Common myeloid progenitor, CD34-positive (primary cell): ENCODE measurements at places on chromosomes 2 and 18.
A peak's percentile ranks its signal among the peaks of the same experiment; 100 is the strongest.

GRCh38 chr18:21341141-21341540, 99.1 kb downstream of the GREB1L start:
- no peak for DNase-seq

GRCh38 chr18:47779381-47779780, 151.1 kb downstream of the SMAD2 start:
- no peak for DNase-seq

DNA sequence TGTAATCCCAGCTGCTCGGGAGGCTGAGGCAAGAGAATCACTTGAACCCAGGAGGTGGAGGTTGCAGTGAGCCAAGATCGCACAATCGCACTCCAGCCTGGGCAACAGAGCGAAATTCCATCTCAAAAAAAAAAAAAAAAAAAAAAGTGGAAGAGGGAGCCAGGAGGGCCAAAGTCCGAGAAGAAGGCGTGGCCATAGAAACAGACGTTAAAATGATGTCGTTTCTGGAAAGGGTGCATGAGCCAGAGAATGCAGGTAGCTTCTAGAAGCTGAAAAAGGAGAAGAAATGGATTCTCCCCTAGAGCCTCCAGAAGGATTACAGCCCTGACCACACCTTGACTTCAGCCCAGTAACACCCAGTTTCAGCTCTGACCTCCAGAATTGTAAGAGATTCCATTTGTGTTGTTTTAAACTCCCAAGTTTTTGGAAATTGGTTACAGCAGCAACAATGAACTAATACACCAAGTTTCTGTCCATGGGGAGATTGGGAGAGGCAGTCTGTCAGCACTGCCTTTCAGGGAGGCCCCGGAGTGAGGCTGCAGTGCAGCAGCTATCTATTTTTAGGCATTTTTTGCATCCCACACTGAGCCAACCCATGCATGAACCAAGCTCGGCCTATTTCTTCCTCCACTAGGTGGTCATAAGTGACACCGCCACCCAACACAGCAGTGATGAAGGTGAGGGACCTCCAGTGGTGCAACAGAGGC, 14.2 kb upstream of the TRAF3IP1 start:
- no peak for DNase-seq

DNA sequence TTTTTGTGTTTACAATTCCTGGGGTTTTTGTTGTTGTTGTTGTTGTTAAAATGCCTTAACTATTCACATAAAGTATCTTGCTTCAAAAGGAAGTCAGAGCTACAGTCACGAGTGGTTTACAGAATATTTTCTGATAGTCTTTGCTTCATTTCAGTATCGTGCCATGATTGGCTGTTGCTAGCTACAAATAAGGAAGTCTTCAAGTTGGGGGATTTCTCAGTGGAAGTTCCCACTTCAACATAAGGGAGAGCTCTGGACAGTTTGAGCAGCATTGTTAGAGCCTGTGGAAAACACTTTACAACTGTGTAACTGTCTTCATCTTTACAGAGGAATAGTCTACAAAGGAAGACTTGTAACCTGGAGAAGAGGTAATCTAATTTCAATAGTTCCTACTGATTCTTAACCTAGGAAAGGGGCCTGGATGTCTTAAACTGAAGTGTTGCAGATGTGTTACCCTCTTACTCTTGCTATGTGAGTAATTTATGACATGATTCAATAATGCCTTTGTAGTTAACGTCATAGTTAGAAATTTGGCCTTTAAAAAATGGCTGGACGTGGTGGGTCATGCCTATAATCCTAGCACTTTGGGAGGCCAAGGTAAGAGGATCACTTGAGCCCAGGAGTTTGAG, 23.4 kb upstream of the TANK start:
- peak; percentile 97 for DNase-seq

DNA sequence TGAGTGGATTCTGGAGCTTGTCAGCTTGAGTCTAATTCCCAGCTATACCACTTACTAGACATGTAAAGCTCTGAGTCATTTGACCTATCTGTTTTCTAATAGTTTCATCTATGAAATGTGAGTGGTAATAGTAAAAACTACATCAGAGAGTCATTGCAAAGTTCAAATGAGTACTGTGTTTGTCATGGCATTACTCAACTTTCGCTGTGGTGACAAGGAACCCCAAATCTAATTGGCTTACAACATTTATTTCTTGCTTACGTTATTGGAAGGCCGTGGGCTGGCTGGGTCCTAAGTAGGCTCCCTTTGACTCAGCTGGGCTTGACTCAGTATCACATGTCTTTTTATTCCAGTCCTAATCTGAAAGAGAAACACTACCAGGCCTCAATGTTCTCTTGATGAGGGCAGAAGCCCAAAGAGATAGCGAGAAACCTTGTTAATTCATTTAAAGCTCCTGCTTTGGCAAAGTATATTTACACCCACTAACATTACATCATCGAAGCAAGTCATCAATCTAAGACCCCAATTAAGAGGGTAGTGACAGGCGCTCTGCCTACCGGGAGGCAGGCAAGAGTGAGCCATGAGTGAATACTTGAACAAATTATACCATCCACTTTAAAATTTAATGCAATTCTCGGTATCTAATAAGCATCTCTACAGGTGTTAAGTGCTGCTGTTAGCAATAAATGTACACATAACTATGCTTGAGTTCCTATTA, 431.8 kb upstream of the SPHKAP start:
- no peak for DNase-seq

- no peak for DNase-seq
Measured at GRCh38 chr2:208186465-208186864, 3.4 kb downstream of the C2orf80 start.

- DNase-seq = peak; percentile 17
Measured at GRCh38 chr18:40159141-40160017, 1795.7 kb upstream of the PIK3C3 start.

GRCh38 chr2:119279666-119280065, 56.0 kb downstream of the STEAP3 start:
- DNase-seq = no peak

DNA sequence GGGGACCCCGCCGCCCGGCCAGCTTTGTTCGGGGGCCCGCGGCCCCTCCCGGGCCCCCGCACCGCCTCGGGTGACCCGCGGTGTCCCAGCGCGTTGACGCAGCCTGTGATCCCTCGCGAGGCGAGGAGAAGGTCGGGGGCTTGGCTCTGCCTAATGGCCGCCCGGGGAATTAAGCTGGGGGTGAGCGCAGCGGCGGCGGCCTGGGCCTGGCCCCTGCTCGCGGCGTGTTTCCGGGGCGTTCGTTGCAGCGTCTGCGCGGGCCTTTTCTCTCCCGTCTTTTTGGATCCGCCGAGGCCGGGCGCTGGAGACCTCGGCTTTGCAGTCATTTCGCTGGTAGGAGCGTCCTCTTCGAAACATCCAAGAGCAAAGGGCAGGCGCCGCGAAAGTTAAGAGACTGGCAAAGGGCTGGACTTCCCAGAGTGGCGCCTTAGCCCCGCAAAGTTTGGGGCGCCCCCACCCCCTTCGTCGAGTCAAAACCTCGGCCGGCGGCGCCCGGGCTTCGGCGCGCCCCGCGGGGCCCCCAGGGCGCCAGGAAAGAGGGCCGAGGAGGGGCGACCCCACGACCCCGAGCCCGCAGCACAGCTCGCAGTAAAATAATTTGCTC, 1.3 kb downstream of the SALL3 start:
- DNase-seq = peak; percentile 25

GRCh38 chr2:24493713-24494112, 2.7 kb downstream of the NCOA1 start:
- DNase-seq = peak; percentile 84

DNA sequence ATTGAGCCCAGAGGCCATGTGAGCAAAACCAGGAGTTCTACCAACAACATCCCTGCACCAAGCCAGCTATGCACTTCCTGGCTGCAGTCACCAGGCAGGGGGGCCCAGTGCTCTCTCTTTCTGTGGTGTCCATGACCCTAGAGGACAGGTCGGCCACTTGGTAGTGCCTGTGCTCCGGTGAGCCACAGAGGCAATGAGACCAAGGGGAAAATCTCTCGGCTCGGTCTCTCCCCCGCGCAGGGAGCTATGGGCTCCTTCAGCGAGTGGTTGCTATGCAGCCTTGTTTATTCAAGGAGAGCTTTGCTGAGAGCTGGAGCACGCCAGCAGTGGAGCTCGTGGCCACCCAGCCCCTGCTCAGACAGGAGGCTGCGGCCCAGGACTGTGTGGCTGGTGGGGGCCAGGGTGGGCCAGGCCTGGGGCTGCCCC, at the start of gene TOGARAM2:
TOGARAM2 (plus strand) TSS at position 283 of the 426 bp plus-strand sequence. CDS start 13,537 bp downstream, outside the sequence.
- no peak for DNase-seq

- no peak for DNase-seq
Measured at GRCh38 chr2:217988840-217989204, 14.0 kb downstream of the TNS1 start.

DNA sequence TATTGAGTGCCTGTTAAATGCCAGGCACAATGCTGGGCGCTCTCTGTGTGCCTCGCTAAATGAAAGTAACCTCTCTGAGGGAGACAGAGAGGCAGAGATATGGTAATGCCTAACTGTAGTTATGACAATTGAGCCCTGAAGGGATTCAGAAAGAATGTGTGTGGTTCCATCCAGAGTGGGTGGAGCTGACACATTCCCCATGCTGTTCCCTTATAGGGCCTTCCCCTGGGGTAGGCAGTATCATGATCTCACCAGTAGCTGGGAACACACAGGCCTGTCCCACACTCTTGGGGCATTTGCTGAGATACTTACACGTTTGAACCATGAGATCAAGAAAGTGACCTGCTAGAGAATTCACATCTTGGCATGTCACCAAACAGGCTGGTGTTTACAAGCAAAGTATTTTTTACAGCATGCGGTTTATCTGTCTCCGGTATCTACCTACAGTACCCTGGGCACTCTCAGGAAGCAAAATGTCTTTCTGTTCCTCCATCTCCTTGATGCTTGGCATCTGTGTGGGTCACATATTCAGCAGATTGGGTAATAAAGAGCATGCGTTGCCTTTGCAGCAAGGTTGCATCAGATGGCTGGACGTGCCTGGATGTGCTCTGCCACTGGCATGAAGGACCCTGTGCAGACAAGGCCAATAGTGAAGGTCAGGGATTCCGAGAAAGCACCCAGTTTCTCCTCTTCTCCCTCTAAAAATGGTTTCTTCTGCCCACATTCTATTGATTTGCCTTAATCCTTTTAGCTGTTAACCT, 9.4 kb downstream of the CTIF start:
- no peak for DNase-seq

GRCh38 chr2:114805195-114805594, 362.8 kb downstream of the DPP10 start:
- DNase-seq = no peak

DNA sequence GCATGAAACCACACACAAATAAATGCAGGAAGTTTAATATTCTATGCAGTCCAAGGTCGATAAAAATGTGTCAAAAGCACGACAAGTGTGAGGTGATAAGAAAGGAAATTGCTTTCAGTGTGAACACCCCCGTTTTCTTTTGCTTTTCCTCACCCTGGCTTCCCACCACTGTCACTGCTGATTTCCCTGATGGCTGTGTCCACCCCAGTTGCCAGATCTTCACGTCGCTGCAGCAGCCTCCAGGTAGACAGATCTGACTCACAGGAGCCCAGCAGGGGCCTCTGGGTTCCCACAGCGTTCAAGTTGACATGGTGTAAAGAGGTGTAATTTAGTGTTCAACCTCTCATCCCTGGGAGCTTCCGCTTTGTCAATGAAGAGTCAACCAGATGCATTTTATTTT, 128.0 kb upstream of the TACR1 start:
- DNase-seq = no peak

DNA sequence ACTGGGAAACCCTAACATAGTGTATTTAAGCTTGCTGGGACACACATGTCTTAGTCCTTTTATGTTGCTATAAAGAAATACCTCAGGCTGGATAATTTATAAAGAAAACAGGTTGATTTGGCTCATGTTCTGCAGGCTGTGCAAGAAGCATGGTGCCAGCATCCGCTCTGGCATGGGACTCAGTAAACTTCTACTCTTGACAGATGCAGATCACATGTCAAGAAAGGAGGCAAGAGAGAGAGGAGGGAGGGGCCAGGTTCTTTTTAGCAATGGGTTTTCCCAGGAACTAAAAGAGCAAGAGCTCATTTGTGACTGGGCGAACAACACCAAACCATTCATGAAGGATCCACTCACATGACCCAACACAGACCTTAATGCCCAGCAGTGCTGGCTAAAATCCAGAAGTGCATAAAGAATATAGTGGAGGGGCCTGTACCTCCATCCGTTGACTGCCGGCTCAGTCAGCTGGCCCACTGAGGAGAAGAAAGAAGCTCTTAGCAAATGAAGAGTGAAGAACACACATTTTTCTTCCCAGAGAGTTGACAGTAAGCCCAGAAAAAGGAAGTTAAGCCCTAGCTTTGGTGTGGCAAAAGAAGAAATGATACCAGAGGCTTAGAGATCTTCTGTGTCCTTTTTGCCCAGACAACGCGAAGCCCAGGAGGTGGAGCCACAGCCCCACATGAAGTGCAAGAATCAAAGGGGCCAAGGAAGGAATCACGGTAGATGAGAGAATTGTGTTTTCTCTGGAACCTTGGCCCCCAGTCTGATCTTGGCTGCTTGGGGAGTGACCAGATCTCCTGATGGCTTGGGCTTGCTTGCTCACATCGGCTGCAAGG, 183.5 kb upstream of the FAM98A start:
- DNase-seq = no peak

- DNase-seq = no peak
Measured at GRCh38 chr18:40962784-40963183, 992.2 kb upstream of the PIK3C3 start.

- no peak for DNase-seq
Measured at GRCh38 chr2:118665784-118666529, 181.5 kb downstream of the EN1 start.

DNA sequence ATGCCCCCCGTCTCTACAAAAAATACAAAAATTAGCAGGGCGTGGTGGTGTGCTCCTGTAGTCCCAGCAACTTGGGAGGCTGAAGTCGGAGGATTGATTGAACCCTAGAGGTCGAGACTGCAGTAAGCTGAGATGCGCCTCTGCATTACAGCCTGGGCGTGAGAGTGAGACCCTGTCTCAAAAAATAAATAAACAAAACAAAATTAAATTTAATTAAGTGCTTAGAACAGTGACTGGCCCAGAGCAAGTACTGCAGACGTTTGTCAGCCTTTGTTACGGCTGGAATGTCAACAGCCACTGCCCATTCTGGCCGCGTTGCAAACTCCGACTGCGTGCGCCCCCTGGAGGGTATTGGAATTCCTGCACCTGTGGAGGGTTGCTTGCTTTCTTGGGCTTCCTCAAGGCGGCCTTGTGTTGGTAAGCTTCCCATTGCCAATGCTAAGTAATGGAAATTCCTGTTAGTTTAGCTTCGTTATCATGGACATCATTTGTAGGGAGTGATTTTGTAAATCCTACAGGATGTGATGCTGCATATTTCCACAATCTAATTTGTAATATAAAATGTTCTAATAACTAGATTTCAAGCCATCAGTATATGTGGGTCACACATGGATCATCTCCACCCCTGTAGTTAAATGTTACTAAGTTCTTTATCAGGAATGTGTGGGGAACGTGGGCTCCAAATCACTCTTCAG, 15.9 kb upstream of the ATP6V1B1 start:
- DNase-seq = peak; percentile 73

GRCh38 chr2:862731-863466, 87.8 kb upstream of the SNTG2 start:
- DNase-seq = no peak

GRCh38 chr2:127386764-127387654, 766 bp downstream of the MAP3K2 start:
- DNase-seq = peak; percentile 81
